COR-L47 (cell line): ENCODE measurements at places on chromosomes 12 and 14.

GRCh38 chr14:81085596-81085995 lies 130.2 kb downstream of the TSHR start:
- DNase-seq, result no peak

- DNase-seq, result no peak
Observed at GRCh38 chr14:72646861-72647528, 246.9 kb downstream of the DPF3 start.

DNA sequence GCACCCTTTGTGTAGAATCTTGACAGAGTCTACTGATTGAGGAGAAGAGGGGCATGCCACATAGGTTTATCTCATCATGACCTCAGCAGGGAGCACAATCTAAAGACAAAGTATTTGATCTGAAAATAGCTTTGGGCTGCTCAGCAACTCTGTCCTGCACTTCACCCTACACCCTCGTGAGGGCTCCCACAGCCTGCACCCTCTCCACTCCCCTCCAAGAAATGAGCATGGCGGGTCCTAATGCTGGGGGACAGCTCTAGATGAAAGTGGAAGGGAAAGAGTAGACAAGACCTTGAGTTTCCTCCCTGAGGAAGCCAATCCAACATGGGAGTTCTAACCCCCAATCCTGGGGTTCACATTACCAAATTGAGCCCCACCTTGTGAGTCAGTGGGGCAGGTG lies 10.7 kb upstream of the KRT5 start:
- DNase-seq, result no peak

DNA sequence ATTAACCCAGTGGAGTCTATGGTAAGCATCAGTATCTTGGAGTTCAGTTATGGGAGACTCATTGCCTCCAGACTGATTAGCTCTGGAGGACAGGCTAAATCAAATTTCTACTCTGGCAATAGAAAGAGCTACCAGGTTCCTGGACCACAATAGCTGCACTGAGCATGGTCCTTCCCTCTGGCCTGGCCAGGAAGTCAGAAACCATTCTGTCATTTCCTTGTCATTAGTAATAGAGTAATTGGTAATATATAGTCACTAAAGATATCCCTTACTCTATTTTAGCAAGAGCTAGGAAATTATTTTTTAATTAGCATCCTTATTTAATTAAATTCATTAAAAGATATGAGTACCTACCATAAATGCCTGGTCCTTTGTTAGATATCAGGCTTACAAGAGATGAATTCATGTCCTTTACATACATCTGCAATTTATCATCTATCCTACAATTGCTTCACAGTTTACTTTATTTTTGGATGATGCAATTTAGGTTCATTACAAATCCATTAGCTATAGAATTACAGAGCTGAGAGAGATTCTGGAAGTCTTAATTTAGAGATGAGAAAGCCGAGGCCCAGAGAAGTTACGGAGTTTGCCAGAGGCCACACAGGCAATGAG lies 23.7 kb upstream of the TDRD9 start:
- DNase-seq, result no peak

- no peak for DNase-seq
Observed at GRCh38 chr12:7869137-7869536, 3.6 kb downstream of the SLC2A14 start.

- DNase-seq, result no peak
Observed at GRCh38 chr12:78359520-78359919, 505.1 kb upstream of the SYT1 start.

DNA sequence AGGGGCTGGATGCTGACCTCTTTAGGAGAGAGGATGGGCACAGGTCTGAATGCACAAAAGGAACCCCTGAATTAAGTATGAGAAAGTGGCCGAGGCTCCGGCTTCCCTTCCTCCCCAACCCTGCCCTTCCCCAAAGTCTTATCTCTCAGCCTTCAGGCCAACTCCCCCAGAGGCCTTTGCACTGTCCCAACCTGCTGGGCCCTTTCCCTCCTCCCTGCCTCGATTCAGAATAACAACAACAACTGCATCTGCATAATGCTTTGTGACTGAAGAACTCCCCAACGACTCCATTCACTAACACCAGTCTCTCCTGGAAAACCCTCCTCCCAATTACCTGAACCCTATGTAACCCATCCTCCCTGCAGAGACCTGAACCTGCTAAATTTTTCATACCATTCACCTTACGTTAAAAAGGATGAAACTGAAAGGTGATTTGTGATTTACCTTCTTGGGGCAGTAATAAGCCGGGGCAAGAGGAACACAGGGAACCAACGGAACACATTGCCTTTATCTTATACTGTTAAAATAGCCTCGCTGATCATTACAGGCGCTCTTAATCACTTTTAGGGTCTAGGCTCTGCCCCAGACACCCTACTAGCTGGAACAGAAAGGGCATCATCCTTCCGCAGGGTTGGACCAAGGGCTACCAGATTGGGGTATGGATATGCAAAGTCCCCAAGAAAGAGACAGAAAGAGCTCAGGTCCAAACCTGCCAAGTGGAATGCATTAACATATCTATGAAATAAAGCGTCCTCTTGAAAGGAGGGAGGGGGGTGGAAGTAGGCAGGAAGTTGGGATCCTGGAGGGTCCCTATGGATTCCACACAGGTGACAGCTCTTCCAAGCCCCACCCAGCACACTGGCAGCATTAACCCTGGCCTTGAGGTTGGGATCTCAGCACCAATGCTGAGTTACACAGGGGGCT lies 24.2 kb upstream of the FOXN3 start:
- DNase-seq, result no peak

DNA sequence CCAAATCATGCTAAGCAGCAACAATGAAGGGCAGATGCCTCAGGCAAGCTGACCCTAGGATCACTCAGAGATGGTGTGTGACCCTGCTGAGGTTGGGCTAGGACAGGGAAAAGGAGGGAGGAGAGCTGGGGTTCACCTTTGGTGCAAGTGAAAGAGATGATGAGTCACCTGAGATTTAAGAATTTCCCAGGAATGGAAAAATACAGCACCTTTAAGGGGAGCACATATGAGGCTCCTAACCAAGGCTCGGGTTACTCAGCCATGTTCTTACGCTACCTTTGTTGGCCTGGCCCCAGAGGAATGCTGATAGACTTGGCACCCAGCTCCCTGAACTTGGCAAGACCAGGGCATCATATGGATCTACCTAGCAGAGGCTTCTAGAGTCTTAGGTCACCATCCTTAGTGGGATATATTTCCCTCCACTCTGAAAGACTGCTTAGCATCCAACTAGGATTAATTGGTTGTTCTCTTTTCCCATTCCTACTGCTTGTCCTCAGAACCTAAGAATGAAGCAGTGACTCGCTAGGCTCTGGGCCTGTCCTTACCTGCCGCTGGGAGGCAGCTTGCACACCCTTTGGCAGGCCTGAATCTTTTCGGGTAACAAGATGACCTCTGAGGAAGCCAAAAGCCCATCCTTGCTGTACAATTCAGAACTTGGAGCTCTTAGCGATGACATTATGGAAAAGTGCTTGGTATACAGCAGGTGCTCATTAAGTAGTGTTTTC lies 4.0 kb upstream of the NAA25 start:
- no peak for DNase-seq

- no peak for DNase-seq
Observed at GRCh38 chr12:38501481-38501880, 184.9 kb downstream of the ALG10B start.

- DNase-seq, result no peak
Observed at GRCh38 chr12:3294481-3294911, 196.5 kb upstream of the PRMT8 start.

- DNase-seq, result no peak
Observed at GRCh38 chr12:116443821-116444589, 115.2 kb upstream of the MAP1LC3B2 start.

- DNase-seq, result no peak
Observed at GRCh38 chr12:23204933-23205778, 580.2 kb downstream of the ETNK1 start.
